T-cell (primary cell): ENCODE measurements at places on chromosomes 3 and 15.

- no peaks in the 10 kb centered on the region for H3K4me1 ChIP-seq
- H3K36me3 ChIP-seq, result no peaks in the 10 kb centered on the region
- no peak for DNase-seq
- H3K27ac ChIP-seq, result no peak overlapping the region
- H3K27me3 ChIP-seq, result no peaks in the 10 kb centered on the region
Observed at GRCh38 chr3:150421256-150421655, 13.2 kb downstream of the TSC22D2 start.

DNA sequence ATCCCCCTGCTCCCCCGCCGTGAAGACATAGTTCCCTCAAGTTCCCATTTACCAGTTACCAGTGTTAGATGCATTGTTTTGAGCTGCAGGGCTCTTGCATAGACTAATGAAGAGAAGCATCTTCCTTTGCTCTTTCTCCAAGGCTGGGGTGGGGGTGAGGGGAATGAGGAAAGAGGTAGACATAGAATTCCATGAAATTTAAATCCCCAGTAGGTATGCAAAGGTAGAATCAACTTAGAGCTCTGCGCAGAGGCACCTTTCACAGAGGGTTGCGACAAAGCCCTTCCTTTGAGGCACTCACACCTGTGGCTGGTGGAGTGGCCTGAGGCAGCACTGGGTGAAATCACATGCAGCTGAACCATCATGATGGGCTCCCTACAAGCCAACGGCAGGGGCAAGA lies 101.3 kb downstream of the WDR76 start:
- H3K27me3 ChIP-seq, result no peaks in the 10 kb centered on the region
- H3K4me1 ChIP-seq, result no peaks in the 10 kb centered on the region
- DNase-seq, result no peak

- H3K27me3 ChIP-seq, result no peaks in the 10 kb centered on the region
- H3K27ac ChIP-seq, result no peak overlapping the region
- H3K36me3 ChIP-seq, result peaks cover 76% of the 10 kb centered on the region
- H3K4me1 ChIP-seq, result peaks cover 25% of the 10 kb centered on the region
- H3K4me3 ChIP-seq, result no peak overlapping the region
Observed at GRCh38 chr15:38528294-38528693, 36.3 kb downstream of the RASGRP1 start.

GRCh38 chr3:55406696-55407425 lies 80.2 kb downstream of the WNT5A start:
- no peaks in the 10 kb centered on the region for H3K36me3 ChIP-seq
- no peak overlapping the region for H3K27ac ChIP-seq
- H3K4me1 ChIP-seq, result no peaks in the 10 kb centered on the region

- H3K27ac ChIP-seq, result no peak overlapping the region
- H3K36me3 ChIP-seq, result no peaks in the 10 kb centered on the region
- H3K4me1 ChIP-seq, result no peaks in the 10 kb centered on the region
- H3K4me3 ChIP-seq, result no peak overlapping the region
Observed at GRCh38 chr3:38314764-38315487, 31.7 kb upstream of the XYLB start.

- no peaks in the 10 kb centered on the region for H3K36me3 ChIP-seq
- no peak overlapping the region for H3K27ac ChIP-seq
Observed at GRCh38 chr15:29216955-29217354, 52.7 kb downstream of the NSMCE3 start.

- H3K4me1 ChIP-seq, result no peaks in the 10 kb centered on the region
- H3K4me3 ChIP-seq, result no peak overlapping the region
- no peak overlapping the region for H3K27ac ChIP-seq
- no peaks in the 10 kb centered on the region for H3K27me3 ChIP-seq
- DNase-seq, result no peak
Observed at GRCh38 chr15:39756806-39757522, 25.7 kb downstream of the FSIP1 start.

DNA sequence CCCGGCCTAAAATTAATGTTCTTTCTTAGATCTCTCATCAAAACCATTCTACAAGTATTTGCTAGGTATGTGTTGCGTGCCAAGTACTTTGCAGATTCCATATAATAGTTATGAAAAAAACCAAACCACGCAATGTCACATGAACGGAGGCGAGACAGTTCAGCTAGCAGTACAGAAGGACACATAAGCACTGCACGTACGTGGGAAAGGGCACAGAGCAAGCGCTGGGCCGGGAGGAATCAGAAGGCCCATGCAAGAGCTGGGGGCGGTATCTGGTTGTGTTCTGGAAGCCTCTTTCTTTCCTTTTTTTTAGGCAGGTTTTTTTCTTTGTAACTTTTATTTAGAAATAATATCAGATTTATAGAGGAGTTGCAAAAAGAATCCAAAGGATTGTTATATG lies 11.3 kb downstream of the PDIA5 start:
- no peaks in the 10 kb centered on the region for H3K36me3 ChIP-seq
- no peaks in the 10 kb centered on the region for H3K4me1 ChIP-seq
- no peak for DNase-seq
- H3K4me3 ChIP-seq, result no peak overlapping the region
- no peaks in the 10 kb centered on the region for H3K27me3 ChIP-seq

- no peak for DNase-seq
- H3K27ac ChIP-seq, result no peak overlapping the region
- no peak overlapping the region for H3K4me3 ChIP-seq
- H3K27me3 ChIP-seq, result no peaks in the 10 kb centered on the region
- H3K4me1 ChIP-seq, result no peaks in the 10 kb centered on the region
- no peaks in the 10 kb centered on the region for H3K36me3 ChIP-seq
Observed at GRCh38 chr3:109396806-109397205, 59.5 kb upstream of the DPPA4 start.

GRCh38 chr3:93988283-93988682 lies 8.3 kb downstream of the ARL13B start:
- no peaks in the 10 kb centered on the region for H3K4me1 ChIP-seq
- no peak overlapping the region for H3K27ac ChIP-seq
- H3K4me3 ChIP-seq, result no peak overlapping the region
- no peaks in the 10 kb centered on the region for H3K36me3 ChIP-seq
- no peak for DNase-seq
- no peaks in the 10 kb centered on the region for H3K27me3 ChIP-seq
